Adrenal gland (tissue), 19 donors: ENCODE measurements at places on chromosomes 7 and 10. TPM values are rescaled to one million over a fixed set of nuclear protein-coding genes. Genes with fewer than 3 reads are reported as not detected.

TMEM176A gene
- 15.7 TPM for polyA plus RNA-seq

ASZ1 gene
- not detected for polyA plus RNA-seq

CDHR1 gene
- polyA plus RNA-seq = 1.4 TPM

CRHR2 gene
- not detected for polyA plus RNA-seq

NKX2-3 gene
- not detected for polyA plus RNA-seq

KDM7A gene
- polyA plus RNA-seq = 1.7 TPM

INSIG1 gene
- 9.9 TPM for polyA plus RNA-seq

TRPV5 gene
- polyA plus RNA-seq = not detected

FAM13C gene
- 11.5 TPM for polyA plus RNA-seq

MUC3A gene
- 0.17 TPM for polyA plus RNA-seq
